ENCODE measurements at places on chromosomes 3 and 15. TPM values are rescaled to one million over a fixed set of nuclear protein-coding genes. Genes with fewer than 3 reads are reported as not detected.

- no peak for DNase-seq
These were observed 121.0 kb downstream of the GREM1 start for GRCh38 chr15:32838820-32839219.

- peak; percentile 36 for DNase-seq
These were observed 8.8 kb downstream of the TMEM40 start for GRCh38 chr3:12750223-12750622.

GRCh38 chr15:74208901-74209559 lies 6.4 kb upstream of the STRA6 start:
- no peak for DNase-seq

The PIAS1 gene
- 111 TPM for total RNA-seq

The ZNF774 gene
- 0.51 TPM for total RNA-seq

The ANKUB1 gene
- total RNA-seq, result not detected
